Tibial nerve (tissue), 4 donors: ENCODE measurements at places on chromosomes 12 and 14. TPM values are rescaled to one million over a fixed set of nuclear protein-coding genes. Genes with fewer than 3 reads are reported as not detected.

The KRT80 gene
- not detected for total RNA-seq

The KRT71 gene
- total RNA-seq: not detected

DNA sequence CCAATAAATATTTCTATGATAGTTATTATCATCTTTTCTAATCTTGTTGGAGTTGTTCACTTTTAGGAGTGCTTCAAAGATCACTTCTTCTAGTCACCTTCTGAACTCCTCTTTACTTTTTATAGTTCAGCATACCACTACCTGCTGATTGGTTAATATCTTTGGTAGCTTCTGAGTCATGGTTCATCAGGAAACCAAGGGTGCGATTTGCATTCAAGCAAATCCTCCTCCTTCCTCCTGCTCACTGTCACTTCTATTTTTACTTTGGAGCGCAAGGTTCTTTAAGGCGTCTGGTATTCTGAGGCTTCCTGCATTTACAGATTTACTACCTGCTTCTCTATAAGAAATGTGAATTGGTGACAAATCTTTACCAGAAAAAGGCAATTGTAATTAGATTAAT lies 24.0 kb downstream of the SYT1 start:
- H3K36me3 ChIP-seq: no peaks in the 10 kb centered on the region
- no peaks in the 10 kb centered on the region for H3K4me1 ChIP-seq
- no peaks in the 10 kb centered on the region for H3K27me3 ChIP-seq
- no peak for DNase-seq

DNA sequence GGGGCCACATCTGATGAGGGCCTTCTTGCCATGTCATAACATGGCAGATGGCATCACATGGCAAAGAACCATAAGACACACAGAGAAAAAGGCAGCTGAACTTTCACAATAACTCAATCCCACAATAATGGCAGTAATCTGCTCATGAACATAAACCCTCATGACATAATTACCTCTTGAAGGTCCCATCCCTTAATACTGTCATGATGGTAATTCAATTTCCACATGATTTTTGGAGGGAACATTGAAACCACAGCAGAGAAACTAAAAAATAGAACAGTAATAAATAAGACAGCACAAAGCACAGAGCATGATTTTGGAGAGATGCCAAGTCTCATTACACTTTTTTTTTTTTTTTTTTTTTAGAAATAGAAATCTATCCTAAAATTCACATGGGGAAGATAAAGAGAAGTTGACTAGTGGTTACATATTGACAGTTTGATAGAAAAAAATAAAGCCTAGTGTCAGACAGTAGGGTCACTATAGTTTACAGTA lies 61.8 kb upstream of the ATF7IP start:
- H3K4me1 ChIP-seq: no peaks in the 10 kb centered on the region
- H3K4me3 ChIP-seq: no peak overlapping the region
- no peaks in the 10 kb centered on the region for H3K36me3 ChIP-seq
- no peak overlapping the region for H3K27ac ChIP-seq

- H3K36me3 ChIP-seq: no peaks in the 10 kb centered on the region
- no peak for DNase-seq
- no peaks in the 10 kb centered on the region for H3K27me3 ChIP-seq
- H3K4me1 ChIP-seq: no peaks in the 10 kb centered on the region
Observed at GRCh38 chr14:92501891-92502351, 11.7 kb upstream of the RIN3 start.

DNA sequence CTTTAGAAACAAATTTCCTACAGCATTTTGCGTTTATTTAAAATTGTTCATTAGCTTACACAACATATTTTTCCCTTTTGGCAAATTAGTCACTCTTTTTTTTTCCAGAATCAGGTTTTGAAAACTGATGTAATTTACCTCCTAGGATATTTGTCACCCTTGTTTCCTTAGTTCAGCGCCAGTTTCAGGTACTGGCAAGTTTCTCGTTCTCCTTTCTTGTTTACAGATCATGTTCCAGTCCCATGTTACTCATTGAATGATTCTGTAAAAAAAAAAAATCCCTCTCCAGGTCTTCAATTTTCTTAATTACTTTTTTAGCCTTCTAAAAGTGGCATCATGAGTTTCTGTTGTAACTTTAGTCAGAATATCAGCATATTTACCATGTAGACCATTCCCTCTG lies 2.7 kb downstream of the PPP4R4 start:
- H3K27ac ChIP-seq: no peak overlapping the region
- H3K4me1 ChIP-seq: peaks cover 11% of the 10 kb centered on the region
- H3K4me3 ChIP-seq: no peak overlapping the region
- no peak for DNase-seq
- no peaks in the 10 kb centered on the region for H3K36me3 ChIP-seq
- H3K27me3 ChIP-seq: peaks cover 57% of the 10 kb centered on the region

DNA sequence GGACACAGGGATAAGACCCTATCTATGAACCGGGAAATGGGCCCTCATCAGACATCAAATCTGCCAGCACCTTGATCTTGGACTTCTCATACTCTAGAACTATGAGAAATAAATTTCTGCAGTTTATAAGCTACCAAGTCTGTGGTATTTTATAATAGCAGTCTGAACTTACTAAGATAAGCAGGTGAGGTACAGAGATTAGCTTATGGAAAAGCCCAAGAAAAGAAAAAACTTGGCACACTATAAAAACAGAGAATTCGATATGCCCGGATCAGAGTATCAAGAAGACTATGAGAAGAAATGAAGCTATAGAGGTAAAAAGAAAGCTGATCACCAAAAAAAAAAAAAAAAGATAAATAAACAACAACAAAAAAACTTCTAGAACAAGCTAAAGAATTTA lies 52.6 kb downstream of the EEA1 start:
- no peak overlapping the region for H3K4me3 ChIP-seq
- peaks cover 2% of the 10 kb centered on the region for H3K4me1 ChIP-seq
- H3K27me3 ChIP-seq: no peaks in the 10 kb centered on the region
- no peak overlapping the region for H3K27ac ChIP-seq
- H3K36me3 ChIP-seq: no peaks in the 10 kb centered on the region
- DNase-seq: no peak
